ENCODE measurements at places on chromosomes 13 and 19.

- DNase-seq: no peak
Observed at GRCh38 chr19:41330481-41330880, 20.5 kb downstream of the CCDC97 start.

GRCh38 chr13:33109271-33109697 is 93.1 kb downstream of the KL start:
- DNase-seq: peak; percentile 58

- DNase-seq: no peak
Observed at GRCh38 chr19:42288881-42289555, 12.9 kb upstream of the PRR19 start.

DNA sequence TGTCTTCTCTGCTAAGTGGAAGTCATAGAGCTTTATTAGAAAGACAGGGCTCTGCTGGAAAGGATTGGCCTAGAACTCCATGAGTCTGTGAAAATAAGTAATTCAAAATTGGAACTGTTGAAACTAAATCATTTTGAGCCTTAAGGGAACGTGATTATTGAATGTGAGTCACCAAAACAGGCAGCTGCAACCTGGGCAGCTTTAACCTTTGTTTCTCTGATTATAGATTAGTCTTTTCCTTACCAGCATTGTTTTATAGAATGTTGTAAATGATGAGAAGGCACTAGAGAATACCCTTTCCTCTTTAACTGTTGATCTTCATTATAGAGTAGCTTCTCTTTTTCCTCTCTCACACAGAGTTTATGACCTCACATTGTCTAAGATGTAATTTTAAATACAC is 638.8 kb upstream of the SLITRK6 start:
- DNase-seq: no peak

Data from fibroblast of skin of abdomen (primary cell).